ENCODE measurements at places on chromosomes 7 and 10. TPM values are rescaled to one million over a fixed set of nuclear protein-coding genes. Genes with fewer than 3 reads are reported as not detected.
A peak's percentile ranks its signal among the peaks of the same experiment; 100 is the strongest.

Gene CLRN3
- not detected for total RNA-seq

GRCh38 chr10:106765241-106765754 lies 399.2 kb downstream of the SORCS1 start:
- H3K27me3 ChIP-seq: no peaks in the 10 kb centered on the region
- H3K36me3 ChIP-seq: no peaks in the 10 kb centered on the region

DNA sequence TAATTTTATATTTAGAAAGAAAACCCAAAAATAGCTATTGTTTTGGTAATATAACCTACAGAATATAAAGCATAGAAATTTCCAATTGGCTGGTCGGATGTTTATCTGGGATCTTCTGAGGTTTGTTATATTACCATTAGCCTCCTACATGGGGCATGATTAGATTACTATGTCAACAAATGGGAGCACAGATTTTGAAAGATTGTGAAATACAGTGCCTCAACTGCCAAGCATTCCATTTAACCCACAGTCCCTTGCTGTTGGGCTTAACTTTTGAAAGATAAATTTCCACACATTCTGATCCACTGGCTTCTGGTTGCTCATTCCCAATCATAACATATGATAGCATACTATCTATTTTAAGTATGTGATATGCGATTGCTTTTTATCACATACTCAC lies 455.4 kb upstream of the C7orf33 start:
- H3K36me3 ChIP-seq: no peaks in the 10 kb centered on the region
- no peak overlapping the region for H3K27ac ChIP-seq
- no peaks in the 10 kb centered on the region for H3K27me3 ChIP-seq
- H3K4me3 ChIP-seq: no peak overlapping the region
- no peak for DNase-seq
- H3K4me1 ChIP-seq: no peaks in the 10 kb centered on the region

- H3K27ac ChIP-seq: no peak overlapping the region
- peaks cover 5% of the 10 kb centered on the region for H3K4me1 ChIP-seq
- H3K27me3 ChIP-seq: no peaks in the 10 kb centered on the region
- no peaks in the 10 kb centered on the region for H3K36me3 ChIP-seq
- no peak for DNase-seq
- H3K4me3 ChIP-seq: no peak overlapping the region
These were observed 185.6 kb downstream of the MGMT start for GRCh38 chr10:129652521-129653201.

- no peaks in the 10 kb centered on the region for H3K36me3 ChIP-seq
- H3K27ac ChIP-seq: no peak overlapping the region
- peak; percentile 11 for DNase-seq
- no peaks in the 10 kb centered on the region for H3K27me3 ChIP-seq
- H3K4me1 ChIP-seq: no peaks in the 10 kb centered on the region
- H3K4me3 ChIP-seq: no peak overlapping the region
These were observed 112.8 kb upstream of the AHR start for GRCh38 chr7:17185690-17186070.

DNA sequence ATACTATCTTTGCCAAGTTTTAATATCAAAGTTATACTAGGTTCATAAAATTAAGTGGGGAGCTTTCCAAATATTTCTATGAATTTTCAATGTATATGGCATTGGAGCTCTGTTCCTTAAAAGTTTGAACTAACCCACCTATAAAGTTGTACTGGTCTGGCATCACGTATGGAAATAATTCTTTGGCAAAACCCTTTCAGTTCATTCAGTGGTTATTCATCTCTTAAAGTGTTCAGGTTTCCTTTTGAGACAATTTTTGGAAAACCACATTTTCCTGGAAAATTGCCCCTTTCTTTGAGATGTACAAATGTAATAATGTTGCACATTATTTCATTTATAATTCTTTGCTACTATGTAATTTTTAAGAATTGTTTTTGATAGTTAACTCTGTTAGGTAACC lies 62.5 kb upstream of the INPP5A start:
- no peak for DNase-seq
- no peak overlapping the region for H3K4me3 ChIP-seq
- no peaks in the 10 kb centered on the region for H3K4me1 ChIP-seq
